ENCODE measurements at places on chromosomes 11 and 22.

GRCh38 chr11:85663080-85663752 lies 1.7 kb downstream of the CREBZF start:
- DNase-seq: no peak

GRCh38 chr11:66880496-66881450 lies 23.9 kb downstream of the LRFN4 start:
- no peak for DNase-seq

DNA sequence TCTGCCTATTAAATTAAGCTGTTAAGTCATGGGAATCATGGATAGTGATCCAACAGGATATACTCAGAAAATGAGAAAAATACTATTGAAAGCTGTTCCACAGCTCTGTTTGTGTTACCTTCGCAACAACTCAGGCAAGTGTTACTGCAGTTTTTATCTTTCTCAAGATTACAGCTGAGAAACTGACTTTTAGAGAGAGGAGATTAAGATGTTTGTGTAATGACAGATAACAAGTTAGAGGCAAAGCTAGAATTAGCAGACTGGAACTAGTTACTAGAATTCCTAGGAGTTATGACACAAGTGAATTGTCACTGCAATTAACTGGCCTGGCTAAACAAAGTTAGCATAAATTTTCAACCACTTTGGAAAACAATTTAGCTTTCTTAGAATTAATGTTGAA lies 1.6 kb downstream of the SLN start:
- no peak for DNase-seq

DNA sequence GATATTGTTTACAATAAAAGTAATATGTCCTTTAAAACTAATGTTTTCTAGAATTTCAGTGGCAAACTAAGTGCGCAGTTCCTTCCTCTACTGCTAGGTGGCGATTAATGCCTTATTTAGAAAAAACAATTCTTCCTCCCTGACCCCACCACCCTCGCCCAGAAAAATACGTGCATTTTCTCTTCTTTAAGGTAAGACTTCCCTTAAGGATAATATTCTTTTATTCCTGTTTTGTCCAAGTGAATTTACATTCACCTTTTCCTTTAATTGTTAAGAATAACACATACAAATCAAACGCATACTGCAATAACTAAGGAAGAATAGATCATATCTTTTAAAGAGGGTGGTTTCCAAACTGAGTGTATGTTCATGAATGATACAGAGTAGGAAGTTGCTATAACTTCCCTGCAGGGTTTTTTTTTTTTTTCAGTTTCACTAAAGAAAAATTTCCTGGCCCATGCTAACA lies 17.0 kb upstream of the PSMA1 start:
- no peak for DNase-seq

DNA sequence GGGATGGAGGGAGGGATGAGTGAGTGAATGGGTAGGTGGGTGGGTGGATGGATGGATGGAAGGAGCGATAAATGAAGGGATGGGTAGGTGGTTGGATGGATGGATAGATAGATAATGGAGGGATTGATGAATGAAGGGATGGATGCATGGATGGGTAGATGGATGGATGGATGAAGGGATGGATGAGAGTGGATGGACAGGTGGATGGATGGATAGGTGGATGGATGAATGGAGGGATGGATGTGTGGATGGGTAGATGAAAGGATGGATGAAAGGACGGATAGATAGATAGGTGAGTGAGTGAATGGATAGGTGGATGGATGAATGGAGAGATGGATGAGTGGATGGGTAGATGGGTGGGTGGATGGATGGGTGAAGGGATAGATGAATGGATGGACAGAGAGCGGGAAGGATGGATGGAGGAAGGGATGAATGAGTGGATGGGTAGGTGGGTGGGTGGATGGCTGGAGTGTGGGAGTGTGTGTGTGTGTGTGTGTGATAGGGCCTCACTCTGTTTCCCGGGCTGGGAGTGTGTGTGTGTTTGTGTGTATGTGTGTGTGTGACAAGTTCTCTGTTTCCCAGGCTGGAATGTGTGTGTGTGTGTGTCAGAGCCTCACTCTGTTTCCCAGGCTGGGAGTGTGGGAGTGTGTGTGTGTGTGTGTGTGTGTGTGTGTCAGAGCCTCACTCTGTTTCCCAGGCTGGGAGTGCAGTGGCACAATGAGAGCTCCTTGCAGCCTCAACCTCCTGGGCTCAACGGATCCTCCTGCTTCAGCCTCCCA lies 2.1 kb upstream of the PRR33 start:
- no peak for DNase-seq

DNA sequence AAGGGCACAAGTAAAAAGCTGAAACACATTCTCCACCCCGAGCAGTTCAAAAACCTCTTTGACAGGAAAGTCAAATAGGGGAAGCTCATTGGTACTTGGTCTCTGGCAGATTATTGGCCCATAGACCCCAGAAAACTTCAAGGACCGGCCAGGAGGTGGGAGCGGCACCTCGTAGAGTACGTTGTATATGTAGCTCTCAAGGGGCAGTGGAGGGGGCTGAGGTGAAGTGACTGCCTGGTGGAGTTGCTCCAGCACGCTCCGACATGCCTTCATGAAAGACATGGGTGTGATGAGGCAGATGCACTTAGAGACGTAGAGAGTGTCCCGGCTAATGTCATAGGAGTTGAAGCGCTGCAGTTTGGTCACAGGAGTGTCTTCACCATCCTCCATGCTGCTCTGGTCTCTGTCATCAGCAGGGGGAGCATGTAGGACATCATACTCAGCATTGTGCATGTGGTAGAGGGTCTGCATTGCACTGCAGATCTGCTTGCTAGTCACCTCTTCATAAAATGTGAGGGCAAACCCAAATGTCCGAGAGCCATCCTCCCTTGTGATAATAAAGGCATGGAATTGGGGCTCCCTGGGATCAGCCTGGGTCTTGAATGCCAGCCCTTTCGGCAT lies 61.3 kb downstream of the DENND5A start:
- no peak for DNase-seq

DNA sequence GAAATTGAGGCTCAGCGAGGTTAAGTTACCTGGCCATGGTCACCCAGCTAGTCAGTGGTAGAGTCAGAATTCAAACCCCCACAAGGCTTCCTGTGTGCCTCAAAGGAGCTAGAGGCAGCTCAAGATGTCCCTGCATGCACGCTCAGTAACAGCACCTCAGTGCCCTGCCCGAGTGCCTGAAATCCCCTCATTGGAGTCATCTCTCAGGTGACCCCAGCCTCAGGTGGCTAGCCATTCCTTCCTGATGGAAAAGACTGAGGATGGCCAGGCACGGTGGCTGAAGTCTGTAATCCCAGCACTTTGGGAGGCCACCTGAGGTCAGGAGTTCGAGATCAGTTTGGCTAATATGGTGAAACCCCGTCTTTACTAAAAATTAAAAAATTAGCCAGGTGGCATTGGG lies 36.9 kb downstream of the LIF start:
- DNase-seq: no peak
